Naive thymus-derived CD4-positive, alpha-beta T cell (primary cell): ENCODE measurements at places on chromosomes 2 and 18. TPM values are rescaled to one million over a fixed set of nuclear protein-coding genes. Genes with fewer than 3 reads are reported as not detected.
A peak's percentile ranks its signal among the peaks of the same experiment; 100 is the strongest.

The NAGK gene
- total RNA-seq, result 154 TPM

The ACTR3 gene
- 295 TPM for total RNA-seq

- H3K27me3 ChIP-seq, result no peaks in the 10 kb centered on the region
- DNase-seq, result no peak
- H3K4me1 ChIP-seq, result no peaks in the 10 kb centered on the region
- H3K27ac ChIP-seq, result no peak overlapping the region
These were observed 151.7 kb upstream of the KLF7 start for GRCh38 chr2:207317378-207317984.

GRCh38 chr2:145495590-145495989, 975.7 kb upstream of the ZEB2 start:
- no peak overlapping the region for H3K27ac ChIP-seq
- H3K36me3 ChIP-seq, result no peaks in the 10 kb centered on the region
- no peaks in the 10 kb centered on the region for H3K4me1 ChIP-seq
- no peak overlapping the region for H3K4me3 ChIP-seq
- no peak for DNase-seq
- H3K27me3 ChIP-seq, result no peaks in the 10 kb centered on the region

GRCh38 chr2:235856151-235856854, 311.9 kb downstream of the GBX2 start:
- no peak for DNase-seq
- no peaks in the 10 kb centered on the region for H3K4me1 ChIP-seq
- no peaks in the 10 kb centered on the region for H3K27me3 ChIP-seq
- no peaks in the 10 kb centered on the region for H3K36me3 ChIP-seq

- no peak overlapping the region for H3K27ac ChIP-seq
- H3K36me3 ChIP-seq, result no peaks in the 10 kb centered on the region
- no peaks in the 10 kb centered on the region for H3K27me3 ChIP-seq
- peaks cover 19% of the 10 kb centered on the region for H3K4me1 ChIP-seq
- no peak overlapping the region for H3K4me3 ChIP-seq
These were observed 87.3 kb upstream of the TLK1 start for GRCh38 chr2:171247741-171248662.

- H3K4me3 ChIP-seq, result peak overlapping the region; percentile 3
- DNase-seq, result peak; percentile 55
- H3K36me3 ChIP-seq, result no peaks in the 10 kb centered on the region
- H3K27ac ChIP-seq, result no peak overlapping the region
These were observed 14.3 kb downstream of the IMPA2 start for GRCh38 chr18:11995445-11996189.

DNA sequence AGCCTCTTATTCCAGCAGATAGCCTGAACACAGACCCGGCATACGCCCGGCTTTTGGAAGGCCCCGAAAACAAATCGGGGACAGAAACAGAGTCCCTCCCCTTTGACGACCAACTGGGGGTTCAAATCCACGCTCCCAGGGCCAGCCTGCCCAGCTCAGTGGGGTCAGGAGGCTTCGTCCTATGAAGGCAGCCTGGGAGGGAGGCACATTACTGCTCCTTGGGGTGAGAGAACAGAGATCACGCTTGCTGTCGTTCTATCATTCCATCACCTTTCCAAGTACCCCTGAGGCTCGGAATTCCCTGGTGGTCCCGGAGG, 208.8 kb upstream of the SALL3 start:
- no peak overlapping the region for H3K4me3 ChIP-seq
- H3K36me3 ChIP-seq, result no peaks in the 10 kb centered on the region
- no peak overlapping the region for H3K27ac ChIP-seq
- no peaks in the 10 kb centered on the region for H3K27me3 ChIP-seq

The HRH4 gene
- 3.7 TPM for total RNA-seq

- no peak for DNase-seq
- H3K27me3 ChIP-seq, result no peaks in the 10 kb centered on the region
- no peaks in the 10 kb centered on the region for H3K36me3 ChIP-seq
- H3K4me1 ChIP-seq, result no peaks in the 10 kb centered on the region
- H3K27ac ChIP-seq, result no peak overlapping the region
These were observed 199.2 kb upstream of the NRP2 start for GRCh38 chr2:205483095-205483494.

The LNPK gene
- total RNA-seq, result 31.6 TPM

GRCh38 chr2:131038258-131039100, 54.8 kb downstream of the FAM168B start:
- H3K4me1 ChIP-seq, result peaks cover 19% of the 10 kb centered on the region
- no peaks in the 10 kb centered on the region for H3K27me3 ChIP-seq
- H3K27ac ChIP-seq, result no peak overlapping the region
- H3K4me3 ChIP-seq, result no peak overlapping the region
- DNase-seq, result no peak

GRCh38 chr18:48784656-48785055, 166.1 kb downstream of the SMAD7 start:
- no peak for DNase-seq
- H3K4me3 ChIP-seq, result no peak overlapping the region
- no peaks in the 10 kb centered on the region for H3K36me3 ChIP-seq
- H3K27ac ChIP-seq, result no peak overlapping the region
- H3K27me3 ChIP-seq, result no peaks in the 10 kb centered on the region

The LYG1 gene
- 2.9 TPM for total RNA-seq

The ZNF24 gene
- total RNA-seq, result 57.3 and 69.3 TPM in 2 replicates

The ZNF638 gene
- total RNA-seq, result 109 and 113 TPM in 2 replicates

The IL36RN gene
- total RNA-seq, result not detected

The LRRTM1 gene
- not detected in 2 replicates for total RNA-seq

The ACTR2 gene
- total RNA-seq, result 255 TPM

- no peak for DNase-seq
- peak overlapping the region; percentile 96 for H3K4me3 ChIP-seq
- peaks cover 33% of the 10 kb centered on the region for H3K36me3 ChIP-seq
- H3K4me1 ChIP-seq, result peaks cover 39% of the 10 kb centered on the region
- H3K27ac ChIP-seq, result peak overlapping the region; percentile 95
- H3K27me3 ChIP-seq, result no peaks in the 10 kb centered on the region
These were observed 910 bp downstream of the SRSF7 start for GRCh38 chr2:38750011-38750890.

DNA sequence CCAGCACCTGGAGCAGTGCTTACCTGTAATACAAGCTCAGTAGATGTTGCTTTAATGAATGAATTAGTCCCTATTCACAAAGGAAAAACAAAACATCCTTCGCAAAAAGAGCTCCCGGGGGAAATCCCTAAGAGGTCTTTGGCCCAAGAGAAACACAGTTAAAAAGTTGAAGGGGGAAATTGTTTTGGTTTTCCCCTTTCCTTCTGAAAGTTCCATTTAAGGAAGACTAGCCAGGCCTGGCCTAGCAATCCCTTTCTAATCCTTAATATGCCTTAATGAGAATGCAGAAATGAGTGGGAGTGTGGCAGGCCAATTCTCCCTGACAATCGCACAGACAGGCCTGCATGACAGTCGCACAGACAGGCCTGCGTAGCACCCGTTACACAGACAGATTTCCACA, 33.5 kb upstream of the REL start:
- H3K27ac ChIP-seq, result no peak overlapping the region
- H3K36me3 ChIP-seq, result no peaks in the 10 kb centered on the region
- no peaks in the 10 kb centered on the region for H3K27me3 ChIP-seq

The REG1A gene
- total RNA-seq, result not detected

DNA sequence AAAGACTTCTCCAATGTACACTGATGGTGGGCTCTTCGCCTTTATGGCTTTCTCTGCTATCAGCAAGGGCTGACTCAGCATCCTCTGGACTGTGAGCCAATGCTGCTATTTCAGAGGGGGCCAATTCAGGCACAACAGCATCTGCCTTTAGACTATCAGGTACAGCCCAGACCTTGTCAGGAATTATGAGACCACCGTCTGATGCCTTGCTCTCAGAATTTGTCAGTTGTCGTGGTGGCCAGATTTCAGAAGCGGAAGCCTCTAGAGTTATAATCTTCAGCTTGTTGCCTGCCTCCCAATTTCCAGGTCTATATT, 92.7 kb downstream of the ALPK2 start:
- no peaks in the 10 kb centered on the region for H3K36me3 ChIP-seq
- H3K27me3 ChIP-seq, result no peaks in the 10 kb centered on the region
- H3K4me3 ChIP-seq, result no peak overlapping the region
- no peak overlapping the region for H3K27ac ChIP-seq
- H3K4me1 ChIP-seq, result peaks cover 2% of the 10 kb centered on the region

GRCh38 chr18:50262977-50263376, 3.3 kb downstream of the CFAP53 start:
- peaks cover 5% of the 10 kb centered on the region for H3K4me1 ChIP-seq
- no peak overlapping the region for H3K27ac ChIP-seq
- H3K36me3 ChIP-seq, result no peaks in the 10 kb centered on the region
- DNase-seq, result no peak
- H3K27me3 ChIP-seq, result no peaks in the 10 kb centered on the region
- H3K4me3 ChIP-seq, result no peak overlapping the region
